ENCODE measurements at places on chromosomes 16 and 17.

DNA sequence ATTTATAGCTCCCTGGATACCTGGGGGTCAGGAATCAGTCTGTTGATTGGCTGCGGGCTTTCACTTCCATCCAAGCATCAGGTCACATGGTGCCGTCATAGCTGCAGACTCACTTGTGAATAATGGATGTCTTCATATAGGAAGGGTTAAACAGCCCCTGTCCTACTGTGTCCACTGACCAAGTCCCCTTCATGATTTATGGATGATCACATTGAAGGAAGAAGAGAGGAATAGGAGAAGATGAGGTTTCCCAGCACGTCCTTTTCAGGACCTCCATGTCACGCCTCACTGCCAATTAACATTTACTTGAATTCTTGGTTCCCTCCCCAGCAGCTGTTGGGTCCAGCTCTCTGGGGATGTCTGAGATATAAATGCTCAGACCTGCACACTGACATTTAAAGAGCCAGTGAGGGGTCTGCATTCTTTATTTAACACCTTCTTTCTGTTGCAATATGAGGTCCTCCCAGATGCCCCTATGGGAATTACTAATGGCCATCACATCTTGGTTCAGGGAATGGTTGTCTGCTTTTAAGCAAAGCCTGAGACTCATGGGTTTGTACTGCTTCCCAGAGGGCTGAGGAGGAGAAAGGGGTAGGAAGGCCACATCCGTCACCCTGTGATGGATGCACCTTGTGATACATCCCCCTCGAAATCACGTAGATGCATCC is 230.6 kb upstream of the HSBP1 start:
- no peak for DNase-seq

- DNase-seq: no peak
Observed at GRCh38 chr16:1416521-1416941, 2.0 kb upstream of the UNKL start.

- DNase-seq: no peak
Observed at GRCh38 chr17:49365667-49366066, 3.6 kb upstream of the ZNF652 start.

DNA sequence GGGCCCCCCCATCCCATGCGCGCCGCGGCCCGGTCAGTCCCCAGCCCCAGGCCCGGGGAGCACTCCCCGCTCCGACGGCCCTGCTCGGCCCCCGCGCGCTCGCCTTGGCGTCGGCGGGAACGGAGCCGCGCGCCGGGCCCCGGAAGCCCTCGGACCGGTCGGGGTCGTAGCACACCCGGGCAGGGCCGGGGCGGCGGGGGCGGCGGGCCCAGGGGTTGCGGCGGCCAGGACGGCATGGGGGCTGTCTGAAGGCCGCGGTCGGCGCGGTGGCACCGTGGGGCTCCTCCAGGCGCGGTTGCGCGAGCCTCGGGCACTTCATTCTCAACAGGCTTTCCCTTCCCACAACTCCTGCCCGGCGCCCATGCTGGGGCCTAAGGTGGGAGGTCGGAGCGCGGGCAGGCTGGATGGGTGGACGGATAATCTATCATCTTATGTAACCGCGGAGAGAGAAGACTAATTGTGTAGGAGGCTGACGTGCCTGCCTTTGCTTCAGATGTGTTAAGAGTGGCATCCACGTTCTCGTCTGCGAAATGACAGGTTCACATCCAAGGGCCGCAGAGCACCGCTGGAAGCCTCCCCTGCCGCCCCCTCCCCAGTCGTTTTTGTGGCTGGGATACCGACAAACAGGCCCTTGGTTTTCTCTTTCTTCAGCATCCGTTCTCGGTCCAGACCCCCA is 708 bp downstream of the BAIAP2 start:
- no peak for DNase-seq

GRCh38 chr16:17724242-17724898 is 253.6 kb upstream of the XYLT1 start:
- no peak for DNase-seq

DNA sequence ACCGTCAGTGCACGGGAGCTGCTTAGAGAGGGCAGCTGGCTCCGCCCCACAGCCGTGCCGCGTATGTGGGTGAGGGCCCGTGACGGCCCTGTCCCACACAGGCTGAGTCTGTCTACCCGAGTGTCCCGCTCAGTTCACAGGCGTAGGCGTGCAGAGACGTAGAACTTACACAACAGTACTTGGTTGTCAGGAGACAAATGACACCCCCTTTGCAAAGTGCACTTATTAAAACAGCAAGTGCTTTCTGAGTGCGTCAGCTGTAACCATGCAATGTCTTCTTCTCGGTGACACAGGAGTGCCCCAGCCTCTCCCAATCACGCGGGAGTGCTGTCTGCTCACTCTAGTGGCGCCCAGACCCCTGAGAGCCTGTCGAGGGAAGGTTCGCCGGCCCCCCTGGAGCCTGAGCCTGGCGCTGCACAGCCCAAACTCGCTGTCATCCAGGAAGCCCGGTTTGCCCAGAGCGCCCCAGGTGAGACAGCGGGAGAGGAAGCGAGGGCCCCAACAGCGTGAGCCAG is 64.2 kb downstream of the FOXK2 start:
- no peak for DNase-seq

DNA sequence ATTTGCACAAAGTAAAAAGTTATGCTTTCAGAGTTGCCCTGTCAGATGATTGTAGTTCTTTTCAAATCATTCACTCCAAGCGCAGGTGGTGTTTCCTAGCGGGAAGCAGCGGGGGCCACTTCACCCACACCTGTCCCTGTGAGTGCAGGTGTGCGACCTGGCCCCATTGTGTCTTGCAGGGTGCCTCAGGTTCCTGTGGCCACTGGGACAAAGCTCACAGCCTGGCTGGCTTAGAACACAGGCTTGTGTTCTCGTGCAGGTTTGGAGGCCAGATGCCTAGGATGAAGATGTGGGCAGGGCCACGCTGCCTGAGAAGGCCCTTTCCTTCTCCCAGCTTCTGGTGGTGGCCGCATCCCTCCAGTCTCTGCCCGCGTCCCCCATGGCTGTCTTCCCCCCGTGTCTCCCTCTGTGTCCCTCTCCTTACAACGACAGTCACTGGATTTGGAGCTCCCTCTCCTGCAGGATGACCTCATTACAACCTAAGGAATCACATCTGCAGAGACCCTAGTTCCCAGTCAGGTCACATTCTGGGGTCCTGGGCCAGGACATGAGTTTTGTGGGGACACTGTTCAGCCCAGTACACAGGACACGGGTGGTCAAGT is 90.5 kb downstream of the NPIPB11 start:
- DNase-seq: no peak

- no peak for DNase-seq
Observed at GRCh38 chr16:50245417-50246298, 20.7 kb upstream of the ADCY7 start.

DNA sequence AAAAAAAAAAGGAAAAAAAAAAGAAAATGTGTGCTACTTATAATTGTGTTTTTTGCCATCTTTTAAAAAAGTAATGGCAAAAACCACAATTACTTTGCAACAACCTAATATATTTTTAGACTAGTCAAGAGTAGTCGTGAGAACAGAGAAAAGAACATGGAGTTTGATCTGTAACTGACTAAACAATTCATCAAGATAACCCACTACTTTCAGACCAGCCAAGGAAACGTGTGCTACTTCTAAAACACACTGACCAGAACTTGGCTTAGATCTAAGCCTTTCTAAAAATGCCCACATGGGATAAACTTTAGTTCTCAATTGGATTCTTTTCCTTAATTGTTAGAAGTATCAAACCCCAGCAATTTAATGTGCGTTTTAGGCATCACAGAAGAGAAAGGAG is 616 bp downstream of the PECAM1 start:
- DNase-seq: no peak

DNA sequence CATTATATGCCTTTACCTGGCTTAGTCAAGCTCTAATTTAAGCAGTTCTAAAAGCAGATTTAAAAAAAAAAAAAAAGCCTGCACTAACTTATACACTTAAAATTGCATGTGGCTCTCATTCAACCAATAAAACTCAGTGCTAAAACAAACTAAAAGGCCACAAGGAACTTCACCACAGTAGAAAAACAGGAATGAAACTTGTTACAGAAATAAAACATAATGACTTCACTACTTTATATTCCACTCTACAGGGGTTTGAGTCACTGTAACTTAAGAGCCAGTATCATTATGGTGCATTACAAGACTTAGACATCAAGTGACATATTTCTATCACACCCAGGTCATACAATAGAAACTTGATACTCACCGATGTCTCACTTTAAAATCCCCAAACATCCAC is 11.1 kb downstream of the CA10 start:
- DNase-seq: no peak

- no peak for DNase-seq
Observed at GRCh38 chr16:85712801-85713200, 24.0 kb upstream of the GINS2 start.

DNA sequence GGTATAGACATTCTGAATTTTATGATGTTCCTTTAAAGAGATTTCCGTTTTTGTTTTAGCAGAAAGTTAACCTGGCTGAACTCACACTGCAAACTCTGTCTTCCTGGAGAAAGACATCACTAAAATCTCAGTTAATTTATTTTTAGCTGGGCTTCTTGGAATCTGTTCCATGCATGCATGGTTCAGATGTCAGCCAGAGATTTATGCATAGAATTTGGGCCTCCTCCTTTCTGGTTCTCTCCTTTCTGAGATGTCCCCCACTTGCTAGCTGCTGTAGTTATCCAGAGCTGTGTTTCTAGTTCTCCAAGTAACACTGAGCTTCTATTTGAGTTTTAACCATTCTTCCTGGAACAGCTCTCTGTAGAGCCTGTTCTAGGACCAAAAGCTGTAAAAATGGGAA is 77.3 kb upstream of the TANC2 start:
- no peak for DNase-seq

DNA sequence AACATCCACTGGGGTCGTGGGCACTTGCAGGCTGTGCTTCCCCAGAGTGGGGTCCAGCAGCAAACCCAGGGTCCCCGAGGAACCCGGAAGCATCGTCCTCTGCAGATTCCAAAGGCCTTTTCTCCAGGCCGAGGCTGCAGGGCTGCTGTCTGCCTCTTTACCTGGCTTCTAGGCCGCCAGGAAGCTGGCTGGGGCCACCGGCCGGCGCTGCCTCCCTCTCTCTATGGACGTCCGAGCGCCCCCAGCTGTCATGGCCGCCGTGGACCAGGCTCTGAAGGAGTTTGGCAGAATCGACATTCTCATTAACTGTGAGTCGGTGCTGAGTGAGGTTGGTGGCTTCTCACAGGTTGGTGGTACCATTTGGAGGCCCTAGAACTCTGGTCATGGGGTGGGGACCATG is 5.6 kb downstream of the DECR2 start:
- no peak for DNase-seq

DNA sequence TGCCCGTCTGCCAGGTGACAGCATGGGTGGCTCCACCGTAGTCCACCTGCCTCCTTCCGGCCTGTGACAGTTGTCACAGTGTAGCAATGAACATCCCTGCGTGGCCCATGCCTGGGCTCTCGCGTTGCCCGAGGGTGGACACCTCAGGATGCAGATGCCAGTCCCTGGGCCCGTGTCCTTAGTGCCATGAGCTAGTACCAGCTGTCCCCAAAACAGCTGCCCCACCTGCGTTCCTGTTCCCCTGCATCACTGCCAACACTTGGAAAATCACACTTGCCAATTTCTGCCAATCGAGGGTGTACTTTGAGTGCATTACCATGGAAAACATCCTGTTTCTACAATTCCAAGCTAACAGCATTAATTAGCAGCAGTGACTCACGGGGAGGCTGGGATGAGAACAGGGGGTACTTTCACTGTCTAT is 9.0 kb upstream of the C16orf95 start:
- DNase-seq: no peak

DNA sequence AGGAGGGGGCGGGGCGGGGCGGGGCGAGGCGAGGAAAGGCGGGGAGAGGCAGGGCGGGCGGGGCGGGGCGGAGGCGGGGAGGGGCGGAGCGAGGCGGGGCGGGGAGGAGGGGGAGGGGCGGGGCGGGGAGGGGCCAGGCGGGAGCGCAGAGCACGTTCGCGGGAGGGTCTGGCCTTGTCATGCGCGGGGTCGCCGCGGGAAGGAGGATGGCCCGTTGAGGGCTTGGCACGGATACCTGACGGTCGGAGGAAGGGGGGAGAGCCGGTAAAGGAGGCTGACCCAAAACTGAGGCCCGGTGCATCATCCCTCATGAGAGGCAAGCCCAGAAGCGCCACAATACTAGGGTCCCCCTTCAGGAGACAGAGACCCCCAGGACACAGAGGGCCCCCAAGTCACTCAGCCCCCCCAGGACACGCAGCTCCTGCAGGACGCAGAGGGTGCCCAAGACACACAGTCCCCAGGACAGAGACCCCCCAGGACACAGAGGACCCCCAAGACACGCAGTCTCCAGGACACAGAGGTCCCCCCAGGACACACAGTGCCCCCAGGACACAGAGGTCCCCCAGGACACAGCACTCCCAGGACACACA is 593 bp upstream of the WDR45B start:
- DNase-seq: no peak

- no peak for DNase-seq
Observed at GRCh38 chr16:85090181-85090580, 22.1 kb downstream of the CIBAR2 start.

DNA sequence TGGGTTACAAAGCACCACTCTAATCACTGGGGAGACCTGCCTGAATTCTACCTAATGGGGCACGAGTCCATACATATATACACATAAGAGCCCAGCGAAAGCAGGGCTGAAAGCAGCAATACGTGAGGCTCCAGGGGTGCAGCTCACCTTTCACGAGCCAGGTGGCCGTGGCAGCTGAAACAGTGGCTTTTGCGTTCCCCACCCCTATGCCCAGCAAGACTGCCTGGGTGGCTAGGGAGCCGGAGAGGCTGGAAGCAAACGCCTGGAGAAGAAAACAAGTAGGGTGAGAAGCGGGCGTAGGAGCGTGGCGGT is 618 bp downstream of the RUSF1 start:
- DNase-seq: no peak

GRCh38 chr17:2266865-2267228 is 36.7 kb downstream of the SMG6 start:
- no peak for DNase-seq

DNA sequence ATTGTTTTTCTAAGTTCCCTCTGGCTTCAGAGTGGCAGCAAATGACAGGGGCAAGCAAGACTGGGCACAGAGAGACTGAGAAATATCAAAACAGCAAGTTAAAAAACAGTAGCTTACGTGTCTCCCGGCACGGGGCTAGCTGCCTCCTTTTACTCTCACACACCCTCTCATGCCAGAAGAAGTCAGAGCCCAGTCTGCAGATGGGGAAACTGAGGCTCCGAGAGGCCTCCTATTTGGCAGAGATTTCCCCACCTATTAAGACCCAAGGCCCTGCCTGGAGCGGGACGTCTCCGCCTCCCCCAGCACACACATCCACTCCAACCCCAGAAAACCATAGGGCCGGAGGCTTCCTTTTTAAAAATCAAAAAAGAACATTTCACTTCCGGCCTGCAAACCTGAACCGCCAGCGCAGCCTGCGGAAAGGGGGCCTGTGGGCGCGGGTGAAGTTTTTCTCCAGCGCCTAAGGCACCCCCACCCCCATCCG is 832 bp downstream of the CARHSP1 start:
- peak; percentile 24 for DNase-seq

All from stimulated activated CD8-positive, alpha-beta memory T cell treated with anti-CD3 and anti-CD28 coated beads, Interleukin-7, amount 100 ng/mL, for 1 hour (primary cell).